ENCODE measurements at places on chromosomes 12 and 14.
A peak's percentile ranks its signal among the peaks of the same experiment; 100 is the strongest.

GRCh38 chr14:34258318-34258717, 203.7 kb downstream of the SPTSSA start:
- DNase-seq = no peak

GRCh38 chr14:89544636-89545301, 127.7 kb upstream of the FOXN3 start:
- DNase-seq = no peak

- DNase-seq = no peak
Measured at GRCh38 chr12:112820796-112821195, 29.2 kb downstream of the RPH3A start.

- no peak for DNase-seq
Measured at GRCh38 chr14:85535321-85535720, 5.4 kb downstream of the FLRT2 start.

DNA sequence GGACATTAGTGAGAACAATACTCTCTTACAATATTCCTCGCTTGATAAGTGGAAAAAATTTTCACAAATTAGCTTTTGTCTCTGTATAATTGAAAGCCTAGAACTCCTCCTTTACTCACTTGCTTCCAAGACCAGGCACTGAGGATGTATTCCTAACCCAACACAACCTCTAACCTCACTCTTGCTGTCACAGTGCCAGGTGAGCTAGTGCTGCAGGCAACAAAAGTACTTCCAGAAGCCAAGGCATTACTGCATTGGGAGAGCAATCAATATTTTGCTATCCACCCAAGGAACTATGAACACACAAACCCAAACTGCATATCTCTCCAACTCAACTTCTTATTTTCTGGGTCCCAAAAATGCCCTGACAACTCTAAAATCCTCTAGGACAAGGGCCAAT, 1081.0 kb downstream of the VRK1 start:
- no peak for DNase-seq

DNA sequence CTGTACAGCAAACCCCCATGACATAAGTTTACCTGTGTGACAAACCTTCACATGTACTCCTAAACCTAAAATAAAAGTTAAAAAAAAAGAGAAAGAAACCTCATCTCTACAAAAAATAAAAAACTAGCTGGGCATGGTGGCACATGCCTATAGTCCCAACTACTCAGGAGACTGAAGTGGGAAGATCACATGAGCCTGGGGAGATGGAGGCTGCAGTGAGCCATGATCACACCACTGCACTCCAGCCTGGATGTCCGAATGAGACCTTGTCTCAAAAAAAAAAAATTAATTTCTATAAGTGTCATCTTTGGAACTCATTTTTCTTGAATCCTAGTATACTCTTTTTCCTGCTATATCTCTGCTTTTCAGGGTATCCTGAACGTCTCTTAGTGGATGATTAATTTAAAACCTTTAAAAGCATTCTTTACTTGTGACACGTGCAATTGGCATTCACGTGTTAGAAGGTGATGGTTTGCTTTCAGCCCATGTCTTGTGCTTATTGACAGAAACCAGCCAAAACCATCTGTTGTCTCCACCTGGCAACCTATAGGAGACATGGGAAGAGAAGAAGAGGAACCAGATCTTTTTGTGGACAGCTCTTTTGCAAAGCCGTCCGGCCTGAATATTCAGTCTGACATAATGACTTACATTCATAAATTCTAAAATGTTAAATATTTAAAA, 30.6 kb upstream of the PPFIBP1 start:
- no peak for DNase-seq

GRCh38 chr12:88418856-88419497, 161.3 kb downstream of the KITLG start:
- no peak for DNase-seq

DNA sequence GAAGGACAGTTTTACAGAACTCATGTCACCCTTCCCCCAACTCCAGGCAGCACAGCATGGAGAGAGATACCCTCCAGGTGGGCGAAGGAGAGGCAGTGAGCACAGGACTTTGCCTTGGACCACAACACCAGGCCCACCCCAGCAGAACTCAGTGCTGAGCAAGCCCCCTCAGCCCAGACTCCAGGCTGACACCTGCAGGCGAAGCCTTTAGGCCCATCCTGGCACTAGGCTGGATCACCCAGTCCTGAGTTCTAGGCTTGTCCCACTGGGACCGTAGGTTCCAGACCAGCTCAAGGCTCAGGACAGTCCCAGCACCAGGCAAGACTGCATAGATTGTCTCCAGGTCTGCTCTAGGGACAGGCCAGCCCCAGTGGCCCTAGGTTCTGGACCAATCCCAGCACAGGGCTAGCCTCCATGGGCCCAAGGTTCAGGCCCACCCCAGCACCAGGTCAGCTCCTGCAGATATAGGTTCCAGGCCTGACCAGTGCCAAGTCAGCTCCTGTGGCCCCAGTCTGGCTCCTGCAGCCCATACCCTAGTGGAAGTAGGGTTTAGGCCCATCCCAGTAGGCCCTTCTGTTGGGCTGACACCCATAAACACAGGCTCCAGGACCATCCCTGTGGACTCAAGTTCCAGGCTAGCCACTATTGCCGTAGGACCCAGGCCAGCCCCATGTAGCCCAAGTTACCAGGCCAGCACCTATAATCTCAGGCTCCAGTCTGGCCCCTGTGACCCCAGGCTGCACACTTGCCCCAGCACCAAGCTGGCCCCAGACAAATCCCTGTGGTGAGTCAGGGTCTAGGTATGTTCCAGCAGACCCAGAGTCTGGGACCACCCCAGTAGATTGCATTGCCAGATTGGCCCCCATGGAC, 9.4 kb downstream of the WASHC3 start:
- no peak for DNase-seq

GRCh38 chr12:79063258-79063657, 198.7 kb downstream of the SYT1 start:
- DNase-seq = no peak

GRCh38 chr12:128314611-128315010, 47.6 kb downstream of the TMEM132C start:
- DNase-seq = peak; percentile 62

DNA sequence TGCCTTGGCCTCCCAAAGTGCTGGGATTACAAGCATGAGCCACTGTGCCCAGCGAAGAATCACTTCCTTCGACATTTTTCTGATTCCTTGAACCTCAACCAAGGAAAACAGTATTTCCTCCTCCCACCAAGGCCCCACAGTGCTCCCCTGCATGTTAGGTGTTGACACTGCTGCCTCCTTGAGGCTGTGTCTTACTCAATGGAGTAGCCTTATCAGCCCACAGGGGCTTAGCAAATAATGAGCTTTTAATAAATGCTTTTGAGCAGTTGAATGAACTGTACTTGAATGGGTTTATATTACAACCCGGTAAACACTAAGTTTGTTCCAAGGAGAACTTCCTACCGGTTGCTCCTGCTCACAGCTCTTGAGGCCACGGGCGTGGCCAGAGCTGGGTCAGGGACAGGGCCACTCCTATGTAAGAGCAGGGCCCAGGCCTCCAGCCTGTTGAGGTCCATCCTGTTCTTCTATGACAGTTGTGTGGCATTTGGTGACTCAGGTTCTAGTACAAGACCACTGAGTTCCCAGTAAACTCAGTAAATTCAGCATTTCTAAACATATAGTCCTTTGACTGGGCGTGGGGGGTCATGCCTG, 36.8 kb upstream of the TUBA1A start:
- no peak for DNase-seq

GRCh38 chr14:49691031-49691430, 1.9 kb upstream of the KLHDC1 start:
- no peak for DNase-seq

Measured in head of caudate nucleus (tissue), 42 donors.